K562 (cell line): ENCODE measurements at places on chromosomes 3 and 15. TPM values are rescaled to one million over a fixed set of nuclear protein-coding genes. Genes with fewer than 3 reads are reported as not detected.

Gene MITF
- total RNA-seq, result 14.6 and 16.5 TPM in 2 replicates

DNA sequence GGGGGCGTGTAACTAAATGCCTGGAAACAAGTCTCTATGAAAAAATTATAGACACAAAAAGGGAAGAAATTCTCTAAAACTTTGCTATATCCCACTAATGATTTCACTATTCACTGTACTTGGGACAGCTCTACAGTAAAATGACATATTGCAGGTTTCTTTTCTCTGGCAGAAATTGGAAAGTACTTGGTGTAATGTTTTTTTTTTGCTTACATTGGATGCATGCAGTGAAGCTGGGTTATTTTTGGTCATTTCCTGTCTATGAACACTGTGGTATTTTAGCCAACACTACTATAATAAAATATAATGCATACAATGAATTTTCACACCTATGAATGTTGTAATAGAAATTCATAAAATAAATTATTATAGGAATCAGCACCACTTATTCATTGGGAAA lies 109.7 kb downstream of the LRRC49 start:
- H3K4me1 ChIP-seq, result no peaks in the 10 kb centered on the region
- H3K27ac ChIP-seq, result no peak overlapping the region
- H3K27me3 ChIP-seq, result no peaks in the 10 kb centered on the region
- no peaks in the 10 kb centered on the region for H3K36me3 ChIP-seq

Gene CNTN4
- total RNA-seq, result not detected in 2 replicates

- no peak for DNase-seq
- H3K36me3 ChIP-seq, result no peaks in the 10 kb centered on the region
- peaks cover 19% of the 10 kb centered on the region for H3K27me3 ChIP-seq
- H3K4me1 ChIP-seq, result peaks cover 6% of the 10 kb centered on the region
- H3K27ac ChIP-seq, result no peak overlapping the region
These were observed 27.9 kb downstream of the FEM1B start for GRCh38 chr15:68305420-68305871.

DNA sequence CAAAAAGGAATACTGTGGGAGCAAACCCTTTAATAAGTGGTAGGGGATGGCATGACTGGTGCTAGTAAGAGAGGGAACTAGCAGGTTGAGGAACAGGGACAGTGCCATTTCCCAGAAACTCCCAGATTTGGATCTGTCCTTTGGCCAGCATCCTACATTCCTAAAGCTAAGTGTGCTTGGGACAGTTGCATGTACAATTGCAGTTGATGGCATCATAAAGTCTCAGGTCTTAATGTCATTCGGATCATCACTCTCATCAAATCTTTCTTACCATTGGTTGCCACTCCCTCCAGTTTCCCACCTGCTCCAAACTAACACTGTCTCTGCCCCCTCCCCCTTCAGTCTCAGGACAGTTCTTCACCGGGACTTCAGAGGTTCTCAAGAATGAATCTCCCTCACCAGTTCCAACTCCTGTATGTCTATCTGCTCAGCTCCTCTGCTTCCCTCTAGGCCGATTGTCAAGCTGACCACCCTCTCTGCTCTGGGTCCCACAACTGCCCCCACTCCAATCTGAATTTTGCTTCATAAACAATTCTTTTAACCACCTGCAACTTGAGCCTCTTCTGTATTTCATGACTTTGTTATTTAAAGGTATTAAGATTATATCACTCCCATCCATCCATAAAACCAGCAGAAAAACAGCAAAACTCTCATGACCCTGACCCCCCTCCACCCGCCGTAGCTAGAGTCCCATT lies 260.8 kb downstream of the CGGBP1 start:
- no peak overlapping the region for H3K4me3 ChIP-seq
- H3K4me1 ChIP-seq, result peaks cover 29% of the 10 kb centered on the region
- H3K36me3 ChIP-seq, result peaks cover 12% of the 10 kb centered on the region; the same call in 2 of the 3 replicates
- H3K27ac ChIP-seq, result peak overlapping the region; percentile 87

DNA sequence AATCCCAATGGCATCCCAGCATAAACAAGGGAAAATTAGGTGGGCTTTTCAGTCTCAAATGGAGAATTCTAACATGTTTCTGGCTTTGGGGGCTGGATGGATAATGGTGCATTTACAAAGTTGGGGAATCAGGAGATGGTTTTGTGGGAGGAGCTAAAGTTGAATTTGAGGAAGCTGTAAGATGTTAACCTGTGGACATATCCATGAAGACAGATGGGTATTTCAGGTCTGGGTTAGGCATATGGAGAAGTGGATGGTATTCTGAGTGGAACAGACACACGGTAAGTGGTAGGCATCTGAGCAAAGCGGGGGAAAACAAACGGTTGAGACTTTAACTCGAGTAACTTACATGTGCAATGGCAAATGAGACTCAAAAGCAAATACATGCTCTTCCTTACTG lies 1.7 kb upstream of the LMLN start:
- H3K4me3 ChIP-seq, result peak overlapping the region; percentile 63
- peaks cover 39% of the 10 kb centered on the region for H3K36me3 ChIP-seq
- peak overlapping the region; percentile 91 for H3K27ac ChIP-seq
- no peaks in the 10 kb centered on the region for H3K27me3 ChIP-seq

DNA sequence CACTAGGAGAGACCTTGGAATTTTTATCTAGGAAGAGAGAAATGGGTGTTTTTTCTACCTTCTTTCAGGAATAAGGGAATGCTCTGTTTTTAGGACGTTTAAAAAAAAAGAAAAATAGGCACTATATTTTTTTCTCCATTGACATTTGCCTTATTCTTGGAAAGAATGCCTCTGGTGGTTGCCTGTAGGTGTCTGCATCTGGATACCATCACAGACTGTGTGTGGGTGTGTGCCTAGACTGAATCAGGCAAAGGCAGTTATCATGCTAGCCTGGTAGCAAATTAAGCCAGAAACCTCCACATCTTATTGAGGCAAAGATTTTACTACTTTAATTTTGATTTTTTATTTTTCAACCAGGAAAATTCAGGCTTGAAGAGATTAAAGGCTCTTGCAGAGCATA lies 513.6 kb upstream of the KCNMB2 start:
- H3K4me1 ChIP-seq, result no peaks in the 10 kb centered on the region
- DNase-seq, result no peak
- H3K27ac ChIP-seq, result no peak overlapping the region
- H3K27me3 ChIP-seq, result no peaks in the 10 kb centered on the region
- no peaks in the 10 kb centered on the region for H3K36me3 ChIP-seq
- no peak overlapping the region for H3K4me3 ChIP-seq

DNA sequence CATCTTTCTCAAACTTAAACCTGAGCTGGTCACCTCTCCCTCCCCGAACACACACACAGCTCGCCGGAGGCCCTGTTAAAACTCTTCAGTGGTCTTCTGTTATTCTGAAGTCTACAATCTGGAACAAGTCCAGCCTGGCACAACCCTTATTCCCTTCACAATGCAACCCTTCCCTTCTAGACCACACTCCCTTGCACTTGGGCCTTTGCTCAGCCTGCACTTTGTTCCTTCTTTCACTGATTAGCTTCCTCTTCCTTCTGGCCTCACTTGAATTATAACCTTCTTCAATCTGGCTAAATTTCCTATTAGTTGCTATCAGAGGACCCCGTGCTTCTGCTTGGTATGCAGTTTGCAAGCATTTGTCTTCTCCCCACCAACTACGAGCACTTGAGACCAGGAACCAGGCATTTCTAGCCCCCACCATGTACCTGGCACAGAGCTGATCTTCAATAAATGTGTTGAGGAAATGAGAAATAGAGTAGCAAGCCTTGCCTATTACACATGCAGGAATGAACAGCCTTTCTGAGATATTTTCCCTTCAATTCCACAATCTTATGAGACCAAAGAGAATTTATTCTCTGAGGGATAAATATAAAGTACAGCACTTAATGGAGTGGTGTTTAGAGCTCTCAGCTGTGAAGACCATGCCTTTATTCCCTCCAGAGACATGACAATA lies 663.1 kb upstream of the ADAMTS9 start:
- no peaks in the 10 kb centered on the region; the same call in 2 of the 3 replicates for H3K4me1 ChIP-seq
- no peak for DNase-seq

DNA sequence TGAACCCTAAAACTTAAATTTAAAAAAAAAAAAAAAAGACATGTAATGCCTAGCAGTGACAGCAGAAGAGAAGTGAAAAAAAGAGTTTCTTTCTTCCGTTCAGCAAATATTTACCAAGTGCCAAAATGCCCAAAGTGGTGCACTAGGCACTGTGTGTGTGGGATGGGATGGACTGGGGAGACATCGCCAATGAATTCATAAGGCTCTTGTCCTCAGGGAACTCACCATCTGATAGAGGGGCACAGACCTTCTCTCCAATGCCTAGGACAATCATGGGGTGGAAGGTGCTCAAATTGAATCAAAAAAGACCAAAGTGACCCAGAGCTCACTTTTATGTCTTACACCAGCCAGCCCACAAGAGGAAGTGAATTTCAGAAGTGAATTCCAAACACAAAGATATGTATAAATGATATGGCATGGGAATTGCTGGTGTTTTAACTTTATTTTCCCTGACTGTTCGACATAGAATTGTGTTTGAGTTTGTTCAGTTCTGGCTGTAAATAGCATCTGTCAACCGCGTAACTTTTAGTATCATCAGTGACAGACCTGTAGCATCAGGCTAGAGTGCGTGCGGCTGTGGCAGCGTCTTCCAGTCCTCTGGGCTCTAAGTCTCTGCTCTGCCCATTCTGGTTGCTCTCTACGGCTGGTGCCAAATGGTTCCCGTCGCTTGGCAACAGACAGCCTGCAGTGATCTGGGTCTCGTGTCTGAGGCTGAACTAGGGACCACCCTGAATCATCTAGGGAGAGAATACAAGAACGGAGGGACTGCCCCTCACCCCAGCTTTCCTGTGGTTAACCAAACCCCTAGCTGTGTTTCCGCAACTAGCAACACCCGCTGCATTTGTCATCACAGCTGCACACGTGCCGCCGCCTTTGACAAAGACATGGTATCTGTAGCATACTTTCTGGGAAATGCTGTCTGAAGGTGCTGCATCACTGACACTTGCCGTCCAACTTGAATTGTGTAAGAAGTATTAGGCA lies 154.0 kb upstream of the THBS1 start:
- no peaks in the 10 kb centered on the region for H3K36me3 ChIP-seq
- H3K27ac ChIP-seq, result no peak overlapping the region
- no peak overlapping the region for H3K4me3 ChIP-seq
- H3K4me1 ChIP-seq, result peaks cover 15% of the 10 kb centered on the region
- no peaks in the 10 kb centered on the region for H3K27me3 ChIP-seq
